Mammary microvascular endothelial cell (primary cell): ENCODE measurements at places on chromosomes 13 and 19. TPM values are rescaled to one million over a fixed set of nuclear protein-coding genes. Genes with fewer than 3 reads are reported as not detected.

ARHGEF7 gene
- 63.1 and 68.4 TPM in 2 replicates for total RNA-seq

ISOC2 gene
- 73.3 and 78.3 TPM in 2 replicates for total RNA-seq

ANGPTL8 gene
- total RNA-seq: not detected in 2 replicates

ABHD17A gene
- 162 and 184 TPM in 2 replicates for total RNA-seq

CD209 gene
- total RNA-seq: not detected in 2 replicates

TTC9B gene
- total RNA-seq: not detected in 2 replicates

NKG7 gene
- total RNA-seq: not detected in 2 replicates

PLVAP gene
- total RNA-seq: 6.3 and 8.9 TPM in 2 replicates

SIGLEC12 gene
- not detected in 2 replicates for total RNA-seq

TBC1D17 gene
- total RNA-seq: 18.0 and 20.2 TPM in 2 replicates

FFAR3 gene
- not detected in 2 replicates for total RNA-seq

EPN1 gene
- 106 and 120 TPM in 2 replicates for total RNA-seq

LILRB1 gene
- not detected in 2 replicates for total RNA-seq

AMER2 gene
- not detected in 2 replicates for total RNA-seq

FAM216B gene
- total RNA-seq: not detected in 2 replicates

OR7C1 gene
- total RNA-seq: not detected in 2 replicates

PLIN4 gene
- 0.07 and 0.20 TPM in 2 replicates for total RNA-seq

ATP4B gene
- total RNA-seq: 0.20 TPM in 1 of 2 replicates, not detected in the other

TMEM255B gene
- 22.0 and 31.4 TPM in 2 replicates for total RNA-seq

ZFP28 gene
- 4.2 and 6.7 TPM in 2 replicates for total RNA-seq

ARHGAP35 gene
- total RNA-seq: 19.3 and 22.4 TPM in 2 replicates
